ENCODE measurements at places on chromosomes 1 and 21.

- no peak for DNase-seq
Observed at GRCh38 chr1:174397261-174397660, 50.5 kb upstream of the GPR52 start.

DNA sequence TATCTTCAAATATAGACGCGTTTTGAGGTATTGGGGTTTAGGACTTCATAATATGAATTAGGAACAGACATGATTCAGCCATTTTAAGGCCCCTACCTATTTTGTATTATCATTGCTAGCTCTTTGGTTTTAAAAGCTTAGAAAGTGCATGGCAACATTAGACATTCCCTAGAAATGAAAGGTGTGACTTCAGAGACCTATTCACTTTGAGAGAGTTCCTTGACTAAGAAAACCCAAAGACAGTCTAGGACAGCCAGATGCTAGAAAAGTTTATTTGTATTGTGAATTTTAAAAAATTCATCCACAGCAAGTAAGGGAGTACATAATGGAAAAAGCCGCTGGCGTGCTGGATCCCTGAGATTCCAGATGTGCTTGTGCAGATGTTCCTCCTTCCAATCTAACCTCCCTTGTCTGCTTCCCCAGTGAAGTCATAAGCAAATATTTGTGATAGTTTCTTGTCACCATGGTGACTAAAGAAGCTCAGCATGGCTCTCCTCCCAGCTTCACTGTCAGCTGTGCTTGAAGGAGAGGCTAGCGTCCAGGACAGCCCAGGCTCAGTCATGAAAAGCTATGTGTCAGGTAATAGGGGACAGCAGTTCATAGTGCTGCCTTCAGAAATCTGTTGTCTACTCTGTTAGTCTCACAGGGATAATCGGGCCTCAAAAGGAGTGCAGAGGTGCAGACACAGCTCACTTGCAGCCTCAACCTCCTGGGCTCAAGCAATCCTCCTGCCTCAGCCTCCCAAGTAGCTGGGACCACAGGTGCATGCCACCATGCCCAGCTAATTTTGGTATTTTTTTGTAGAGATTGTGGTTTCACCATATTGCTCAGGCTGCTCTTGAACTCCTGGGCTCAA lies 34.8 kb downstream of the KPNA6 start:
- no peak for DNase-seq

GRCh38 chr1:212137854-212138253 lies 102.3 kb downstream of the DTL start:
- DNase-seq = no peak

GRCh38 chr1:91073299-91073698 lies 51.5 kb upstream of the ZNF644 start:
- DNase-seq = no peak

- no peak for DNase-seq
Observed at GRCh38 chr1:40762144-40762923, 21.3 kb upstream of the KCNQ4 start.

GRCh38 chr1:14487671-14488070 lies 110.8 kb upstream of the KAZN start:
- no peak for DNase-seq

DNA sequence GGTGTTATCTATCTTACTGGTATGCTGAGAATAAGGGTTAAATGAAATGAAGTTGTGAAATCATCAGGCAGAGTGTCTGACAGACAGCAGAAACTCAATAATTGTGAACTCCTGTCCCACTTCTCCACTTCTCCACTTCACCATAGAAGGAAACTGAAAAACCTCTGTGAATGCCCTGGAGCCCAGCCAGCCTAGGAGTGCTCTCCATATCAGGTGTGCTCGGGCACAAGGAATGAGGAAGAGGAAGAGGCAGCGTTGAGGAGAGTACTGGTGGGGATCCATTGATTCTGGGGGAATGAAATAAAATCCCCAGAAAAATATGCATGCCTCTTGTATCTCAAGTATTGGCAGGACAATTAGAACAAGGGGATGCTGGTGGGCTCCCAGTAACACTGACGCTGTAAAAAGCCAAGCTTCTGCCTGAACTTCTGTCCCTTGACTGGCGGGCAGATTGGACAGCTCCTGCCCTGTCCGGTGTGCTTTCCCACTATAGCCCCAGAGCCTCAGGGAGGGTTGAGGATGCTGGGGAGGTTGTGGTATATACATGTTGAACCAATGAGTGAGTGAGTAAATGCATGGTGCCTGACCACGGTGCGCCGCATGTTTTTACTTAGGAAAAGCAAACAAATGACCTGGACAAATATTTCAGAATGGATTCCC lies 47.7 kb downstream of the NMNAT2 start:
- DNase-seq = no peak

- DNase-seq = no peak
Observed at GRCh38 chr1:178727014-178727895, 2.2 kb downstream of the RALGPS2 start.

DNA sequence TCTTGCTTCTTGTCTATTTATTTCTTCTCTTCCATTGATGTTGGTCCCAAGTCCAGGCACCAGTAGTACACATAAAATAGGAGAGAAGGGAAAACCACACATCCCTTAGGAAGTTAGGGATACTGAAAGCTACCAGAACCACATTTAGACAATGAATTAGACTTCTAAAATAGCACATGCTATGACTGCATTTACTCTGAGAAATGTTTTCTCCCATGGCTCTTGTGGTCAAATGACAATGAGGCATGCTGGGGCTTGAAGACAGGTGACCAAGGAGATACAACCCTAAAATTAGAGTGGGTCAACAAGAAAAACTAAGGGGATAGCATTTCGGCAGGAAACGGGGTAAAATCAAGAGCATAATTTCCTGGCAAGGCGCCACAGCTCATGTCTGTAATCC lies 17.1 kb downstream of the MTOR start:
- DNase-seq = no peak

- no peak for DNase-seq
Observed at GRCh38 chr1:73887412-73887811, 310.6 kb downstream of the LRRIQ3 start.

- no peak for DNase-seq
Observed at GRCh38 chr1:21691739-21692138, 22.6 kb upstream of the RAP1GAP start.

DNA sequence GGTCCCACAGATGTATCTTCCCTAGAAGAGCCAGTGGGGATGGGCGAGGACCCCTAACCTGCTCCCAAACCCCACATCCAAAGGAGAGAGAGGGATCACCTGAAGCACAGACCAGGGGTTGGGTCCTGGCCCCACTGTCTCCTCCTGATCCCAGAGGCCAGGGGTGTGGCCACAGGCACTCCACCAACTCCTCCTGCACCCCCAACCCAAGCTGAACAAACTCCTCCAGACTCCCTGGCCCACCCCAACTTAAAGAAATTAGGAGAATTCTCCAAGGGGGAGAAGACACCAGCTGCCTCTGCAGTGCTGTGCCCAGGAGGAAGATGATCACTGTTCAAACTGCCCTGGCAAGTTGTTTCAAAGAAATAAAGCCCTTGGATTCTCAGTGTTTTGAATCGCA lies 4.5 kb upstream of the PRAMEF12 start:
- no peak for DNase-seq

DNA sequence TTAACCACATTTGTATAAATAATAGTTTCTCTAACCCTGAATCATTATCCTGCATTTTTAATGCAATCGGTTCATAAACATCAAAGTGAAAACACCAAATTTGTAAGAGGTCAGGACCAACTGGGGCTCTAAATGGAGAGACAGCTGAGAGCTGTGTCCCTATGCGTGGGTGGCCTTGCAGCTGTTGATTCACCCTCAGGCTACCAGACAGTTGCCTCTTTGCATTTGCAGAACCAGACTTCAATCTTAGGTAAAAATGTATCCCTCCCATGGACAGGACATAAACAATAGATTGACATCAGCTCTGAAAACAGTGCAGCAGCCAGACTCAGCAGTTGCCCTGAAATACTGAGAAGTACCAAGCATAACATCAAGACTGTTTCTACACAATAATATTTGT lies 8.8 kb upstream of the TGFB2 start:
- no peak for DNase-seq

GRCh38 chr1:160844447-160845232 lies 18.0 kb downstream of the CD244 start:
- DNase-seq = no peak

DNA sequence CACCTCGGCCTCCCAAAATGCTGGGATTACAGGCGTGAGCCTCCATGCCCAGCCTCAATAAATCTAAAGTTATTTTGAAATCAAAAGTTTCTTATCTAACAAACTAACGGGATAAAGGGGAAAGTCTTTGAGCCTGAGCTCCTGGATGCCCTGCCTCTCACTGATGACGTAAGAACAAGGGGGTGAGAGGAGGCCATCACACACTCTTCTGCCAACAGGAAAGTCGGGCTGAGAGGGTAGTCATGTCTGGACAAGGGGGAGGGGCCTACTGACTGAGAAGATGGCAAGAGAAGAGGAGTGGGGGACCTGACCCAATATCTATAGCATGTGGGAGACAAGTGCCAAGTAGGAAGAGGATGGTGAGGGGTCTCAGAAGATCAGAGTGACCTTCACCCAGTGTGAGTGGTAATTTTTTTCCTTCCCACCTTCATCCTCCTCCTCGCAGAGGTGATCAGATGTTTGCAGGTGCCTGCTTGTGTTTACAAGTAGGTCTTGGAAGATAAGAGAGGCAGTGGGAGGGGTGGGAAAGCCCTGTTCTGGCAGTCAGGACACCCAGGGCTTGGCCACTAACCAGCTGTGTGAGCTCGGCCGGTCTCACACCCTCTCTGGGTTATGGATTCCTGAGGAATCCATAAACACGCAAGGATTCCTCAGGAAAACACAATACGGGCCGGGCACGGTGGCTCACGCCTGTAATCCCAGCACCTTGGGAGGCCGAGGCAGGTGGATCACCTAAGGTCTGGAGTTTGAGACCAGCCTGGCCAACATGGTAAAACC lies 9.6 kb downstream of the UQCRHL start:
- no peak for DNase-seq

DNA sequence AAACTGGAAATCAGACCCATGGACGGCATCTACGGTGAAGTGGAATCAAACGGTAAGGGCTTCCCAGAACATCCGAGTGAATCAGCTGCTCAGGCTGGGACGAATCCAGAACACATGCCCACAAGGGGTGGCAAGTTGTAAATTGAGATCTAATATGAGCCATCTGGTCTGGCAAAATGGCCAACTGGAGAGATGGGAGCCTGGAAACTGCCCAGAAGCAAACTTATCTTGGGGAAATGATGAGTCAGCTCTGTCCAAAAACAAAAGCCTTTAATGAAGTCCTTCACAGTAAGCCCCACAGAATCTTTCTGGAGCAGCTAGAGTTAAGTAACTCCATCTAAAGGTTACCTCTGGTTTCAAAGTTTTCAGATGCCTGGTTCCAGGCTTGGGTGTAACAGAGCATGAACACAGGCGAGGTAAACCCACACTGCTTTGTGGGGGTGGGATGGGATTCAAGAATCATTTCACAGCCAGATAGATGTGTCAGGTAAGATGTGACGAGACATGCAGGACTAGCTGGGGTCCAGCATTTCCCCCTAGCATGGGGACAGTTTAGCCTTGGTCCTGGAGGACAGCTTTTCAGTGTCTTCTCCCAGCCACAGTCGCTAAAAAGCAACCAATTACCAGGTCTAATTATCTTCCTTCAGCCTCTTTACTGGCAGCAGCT lies 10.5 kb upstream of the SRP9 start:
- DNase-seq = no peak

DNA sequence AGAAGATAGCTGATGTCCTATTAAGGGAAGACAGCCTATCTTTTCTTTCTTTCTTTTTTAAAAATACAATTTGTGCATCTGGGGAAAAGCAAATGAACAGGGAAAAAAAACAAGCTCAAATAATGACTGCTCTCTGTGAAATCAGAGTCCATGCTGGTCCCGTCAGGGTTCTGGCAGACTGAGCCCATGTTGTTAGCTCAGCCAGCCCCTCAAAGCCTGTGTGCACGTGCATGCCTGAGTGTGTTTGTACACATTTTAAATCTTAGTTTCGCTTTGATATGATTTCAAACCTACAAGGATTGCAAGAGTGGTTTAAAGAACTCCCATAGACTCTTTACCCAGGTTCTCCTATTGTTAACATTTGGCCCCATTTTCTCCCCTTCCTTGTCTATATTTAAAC lies 231.8 kb upstream of the GREM2 start:
- DNase-seq = no peak

DNA sequence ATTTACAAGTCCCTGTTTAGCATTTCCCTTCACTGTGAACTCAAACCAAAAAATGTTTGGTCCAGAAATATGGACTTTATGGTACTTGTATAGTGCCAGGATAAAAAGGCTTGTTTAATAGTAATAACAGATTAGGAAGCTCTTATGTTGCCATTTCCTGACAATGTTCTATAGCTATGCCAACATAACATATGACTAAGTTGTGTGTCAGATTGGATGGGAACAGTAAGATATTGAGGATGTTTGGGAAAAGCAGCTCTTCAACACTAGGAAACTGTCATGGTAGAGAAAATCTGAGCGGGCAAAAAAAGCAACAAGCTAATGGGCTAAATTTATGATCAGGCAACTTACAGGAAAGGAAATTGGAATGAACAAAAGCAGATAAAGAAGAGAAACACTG lies 287.1 kb upstream of the ADGRL4 start:
- no peak for DNase-seq

- no peak for DNase-seq
Observed at GRCh38 chr21:30354308-30355005, 6.1 kb upstream of the KRTAP23-1 start.

DNA sequence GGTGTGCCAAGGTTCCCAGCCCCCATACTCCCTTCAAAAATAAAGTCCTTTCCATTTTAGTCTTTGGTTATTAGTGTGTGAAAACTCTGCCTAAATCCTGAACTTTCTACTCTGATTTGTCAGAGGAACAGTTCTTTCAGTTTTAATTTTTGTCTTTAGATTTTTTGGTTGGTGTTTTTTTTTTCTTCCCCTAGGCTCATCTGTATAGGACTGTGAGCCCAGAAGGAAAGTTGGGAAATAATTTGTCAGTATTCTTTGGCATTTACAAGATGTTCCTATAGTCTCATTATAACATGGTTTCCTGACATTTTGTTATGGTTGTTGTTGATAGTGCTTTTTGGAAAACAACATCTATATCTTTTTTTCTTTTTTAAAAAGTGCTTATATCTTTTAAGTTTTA lies 38.0 kb downstream of the LAMC1 start:
- no peak for DNase-seq

GRCh38 chr1:42777852-42778251 lies 6.9 kb upstream of the TMEM269 start:
- no peak for DNase-seq

DNA sequence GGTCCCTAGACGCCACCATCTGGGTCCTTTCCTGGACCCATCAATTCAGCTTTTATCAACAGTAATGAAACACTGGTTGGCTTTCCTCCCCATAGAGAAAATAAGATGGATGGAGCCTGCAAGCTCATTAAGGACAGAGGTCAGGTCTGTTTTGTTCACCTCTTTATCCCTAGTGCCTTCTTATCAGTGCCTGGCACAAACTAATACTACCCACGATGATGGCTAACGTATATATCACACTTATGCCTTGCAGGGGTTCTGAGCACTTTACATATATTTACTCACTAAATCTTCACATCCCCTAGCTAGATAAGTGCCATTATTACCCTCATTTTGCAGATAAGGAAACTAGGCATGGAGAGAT lies 5.1 kb upstream of the UBXN10 start:
- no peak for DNase-seq

- DNase-seq = no peak
Observed at GRCh38 chr1:118323246-118323645, 138.2 kb upstream of the SPAG17 start.

GRCh38 chr1:15584489-15585363 lies at the start of gene AGMAT:
AGMAT (minus strand) TSS chr1:15585051; CDS start chr1:15584967, 84 bp downstream.
- DNase-seq = peak; percentile 52
